ENCODE measurements at places on chromosomes 5 and 9. TPM values are rescaled to one million over a fixed set of nuclear protein-coding genes. Genes with fewer than 3 reads are reported as not detected.

The CFAP90 gene
- total RNA-seq = 0.72 TPM

The SEPTIN8 gene
- 16.5 TPM for total RNA-seq

The TLX3 gene
- total RNA-seq = not detected

The ARSK gene
- total RNA-seq = 7.2 TPM

The HDAC3 gene
- 48.3 TPM for total RNA-seq

The ADAMTS2 gene
- 0.08 TPM for total RNA-seq

The IRGM gene
- not detected for total RNA-seq

The UBQLN1 gene
- total RNA-seq = 116 TPM

The TRAF1 gene
- total RNA-seq = 1.9 TPM

The HDHD3 gene
- total RNA-seq = 20.5 TPM

The SPINK4 gene
- total RNA-seq = not detected

The ZMAT2 gene
- 91.2 TPM for total RNA-seq

The CCDC192 gene
- total RNA-seq = not detected

The RFK gene
- 30.2 TPM for total RNA-seq

The CBY3 gene
- total RNA-seq = not detected

The FOXD4L3 gene
- not detected for total RNA-seq

The PTAR1 gene
- total RNA-seq = 13.2 TPM

The SLC1A3 gene
- 0.08 TPM for total RNA-seq

The BARX1 gene
- total RNA-seq = 11.2 TPM

The IFNK gene
- not detected for total RNA-seq

The GABRA6 gene
- not detected for total RNA-seq
